ENCODE measurements at places on chromosomes 5 and 9. TPM values are rescaled to one million over a fixed set of nuclear protein-coding genes. Genes with fewer than 3 reads are reported as not detected.

HSPA4 gene
- total RNA-seq = 163 TPM

ST8SIA4 gene
- total RNA-seq = 1.1 TPM

PTGES gene
- not detected for total RNA-seq

ZMYND19 gene
- total RNA-seq = 26.1 TPM

PRDM9 gene
- not detected for total RNA-seq

SEMA5A gene
- 0.04 TPM for total RNA-seq

OR1Q1 gene
- not detected for total RNA-seq

SLC6A7 gene
- not detected for total RNA-seq

OTP gene
- not detected for total RNA-seq

MLANA gene
- not detected for total RNA-seq

PCDHA9 gene
- total RNA-seq = not detected

BTNL8 gene
- not detected for total RNA-seq

CRB2 gene
- not detected for total RNA-seq

UGT3A2 gene
- total RNA-seq = not detected

GLRX gene
- 20.3 TPM for total RNA-seq

All from pulmonary artery endothelial cell (primary cell).